ENCODE measurements at places on chromosomes 11 and 22. TPM values are rescaled to one million over a fixed set of nuclear protein-coding genes. Genes with fewer than 3 reads are reported as not detected.
A peak's percentile ranks its signal among the peaks of the same experiment; 100 is the strongest.

GRCh38 chr11:37988031-37988430 is 1390.0 kb upstream of the RAG2 start:
- DNase-seq: no peak

GRCh38 chr11:115950660-115951059 is 446.4 kb upstream of the CADM1 start:
- no peak for DNase-seq

DNA sequence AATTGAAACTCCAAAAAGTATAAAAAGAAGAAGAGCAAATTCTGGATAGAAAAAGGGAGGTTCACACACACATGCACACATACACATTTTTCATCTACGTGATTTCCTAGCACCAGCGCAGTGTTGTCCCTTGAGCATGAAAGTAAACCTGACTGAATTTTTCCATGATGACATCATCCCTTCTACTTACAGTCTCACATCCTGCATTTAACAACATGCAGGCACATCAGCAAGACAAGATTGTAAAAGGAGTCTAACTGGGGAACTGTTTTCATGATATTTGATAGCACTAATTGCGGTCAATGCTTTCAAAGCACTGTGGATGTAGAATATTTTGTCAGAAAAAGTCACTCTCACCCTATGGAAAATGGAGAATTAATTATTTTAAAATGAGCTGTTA is 36.6 kb downstream of the GAS2 start:
- DNase-seq: peak; percentile 80

KCNA4 gene
- total RNA-seq: not detected

AHNAK gene
- 844 TPM for total RNA-seq

A4GALT gene
- total RNA-seq: 6.9 TPM

Measured in Panc1 (cell line).